ENCODE measurements at places on chromosomes 5 and 9.

GRCh38 chr5:7756453-7756852 is 94.5 kb downstream of the CFAP90 start:
- DNase-seq, result peak; percentile 29

DNA sequence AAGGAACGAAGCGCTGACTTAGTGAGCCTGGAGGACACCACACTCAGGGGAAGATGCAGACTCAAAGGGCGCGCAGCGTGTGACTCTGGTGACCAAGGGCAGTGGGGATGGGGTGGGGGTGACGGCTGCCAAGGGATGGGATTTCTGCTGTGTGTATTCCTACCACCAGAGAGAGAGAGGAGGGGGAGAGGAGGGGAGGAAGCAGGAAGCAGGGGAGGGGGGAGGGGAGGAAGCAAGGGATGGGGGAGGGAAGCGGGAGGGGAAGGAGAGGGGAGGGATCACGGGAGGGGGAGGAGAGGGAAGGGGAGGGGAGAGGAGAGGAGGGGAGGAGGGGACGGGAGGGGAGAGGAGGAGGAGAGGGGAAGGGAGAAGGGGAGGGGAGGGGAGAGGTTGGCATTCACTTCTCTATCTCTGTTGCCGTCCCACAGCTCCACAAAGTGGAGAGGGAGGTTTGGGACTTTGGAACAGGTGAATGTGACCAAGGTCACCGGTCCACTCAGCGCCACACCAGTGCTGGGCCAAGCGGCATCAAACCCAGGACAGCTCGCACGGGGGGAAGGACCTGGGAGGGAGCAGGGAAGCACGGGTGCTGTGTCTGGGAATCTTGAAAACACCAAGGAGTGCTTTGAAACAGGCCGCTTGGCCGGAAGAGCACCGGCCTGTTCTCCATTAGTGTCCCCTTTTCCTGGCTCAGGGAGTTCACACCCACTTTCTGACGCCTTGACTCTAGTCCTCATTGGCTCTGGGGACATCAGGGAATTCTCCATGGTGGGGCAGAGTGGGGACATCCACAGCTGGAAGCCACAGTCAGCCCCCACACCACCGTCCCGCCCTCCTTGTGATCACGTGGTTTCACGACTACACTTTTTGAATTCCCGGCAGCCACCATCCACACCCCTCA is 77.4 kb downstream of the VAV2 start:
- no peak for DNase-seq

DNA sequence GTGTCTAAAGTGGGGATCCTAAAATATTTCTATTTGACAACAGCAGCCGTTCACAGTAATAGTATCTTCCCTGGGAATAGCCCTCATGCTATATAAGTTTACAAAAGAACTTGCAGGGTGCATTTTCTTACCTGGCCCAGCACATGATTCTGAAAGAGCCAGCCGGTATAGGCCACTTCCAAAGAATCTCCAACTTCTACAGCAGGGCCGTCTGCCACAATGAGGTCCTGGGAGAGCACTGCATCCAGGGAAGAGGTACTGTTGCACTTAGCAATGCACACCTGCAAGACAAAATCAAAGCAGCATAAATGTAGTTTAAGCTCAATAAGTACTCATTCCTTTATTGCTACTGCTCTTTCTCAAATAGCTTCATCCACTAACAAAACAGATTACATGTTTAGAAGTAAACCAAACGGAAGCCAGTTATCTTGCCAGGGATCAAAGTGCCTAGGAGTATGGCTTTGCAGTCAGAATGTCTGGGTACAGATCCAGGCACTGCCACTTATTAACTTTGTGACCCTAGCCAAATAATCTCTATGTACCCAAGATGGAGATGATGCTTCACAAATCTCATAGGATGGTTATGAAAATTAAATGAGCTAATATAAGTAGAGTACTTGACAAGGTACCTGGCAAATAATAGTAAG is 21.3 kb downstream of the FKBP15 start:
- DNase-seq, result no peak

- DNase-seq, result no peak
Observed at GRCh38 chr5:35773967-35774366, 82.7 kb upstream of the IL7R start.

- DNase-seq, result no peak
Observed at GRCh38 chr5:44387921-44388320, 1.3 kb downstream of the FGF10 start.

GRCh38 chr9:121670431-121670830 is 19.0 kb downstream of the DAB2IP start:
- no peak for DNase-seq

DNA sequence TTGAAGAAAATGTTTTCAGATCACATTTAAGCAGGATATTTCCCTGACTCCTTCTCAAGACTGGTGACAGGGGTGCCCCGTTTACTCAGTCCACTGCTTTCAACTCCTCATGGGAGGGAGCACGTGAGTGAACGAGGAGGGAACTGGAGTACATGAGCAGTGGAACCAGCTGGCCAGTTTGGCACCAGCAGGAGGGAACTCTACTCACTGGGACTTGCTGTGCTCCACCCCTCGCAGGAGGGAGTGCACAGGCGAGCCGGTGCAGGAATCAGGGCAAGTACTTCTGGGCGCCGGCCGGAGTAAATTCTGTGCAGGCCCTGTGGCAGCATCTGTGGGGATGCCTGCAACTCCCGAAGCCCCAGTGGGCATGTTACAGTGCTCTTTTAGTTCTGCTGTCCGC is 1941.1 kb upstream of the C9orf72 start:
- no peak for DNase-seq

DNA sequence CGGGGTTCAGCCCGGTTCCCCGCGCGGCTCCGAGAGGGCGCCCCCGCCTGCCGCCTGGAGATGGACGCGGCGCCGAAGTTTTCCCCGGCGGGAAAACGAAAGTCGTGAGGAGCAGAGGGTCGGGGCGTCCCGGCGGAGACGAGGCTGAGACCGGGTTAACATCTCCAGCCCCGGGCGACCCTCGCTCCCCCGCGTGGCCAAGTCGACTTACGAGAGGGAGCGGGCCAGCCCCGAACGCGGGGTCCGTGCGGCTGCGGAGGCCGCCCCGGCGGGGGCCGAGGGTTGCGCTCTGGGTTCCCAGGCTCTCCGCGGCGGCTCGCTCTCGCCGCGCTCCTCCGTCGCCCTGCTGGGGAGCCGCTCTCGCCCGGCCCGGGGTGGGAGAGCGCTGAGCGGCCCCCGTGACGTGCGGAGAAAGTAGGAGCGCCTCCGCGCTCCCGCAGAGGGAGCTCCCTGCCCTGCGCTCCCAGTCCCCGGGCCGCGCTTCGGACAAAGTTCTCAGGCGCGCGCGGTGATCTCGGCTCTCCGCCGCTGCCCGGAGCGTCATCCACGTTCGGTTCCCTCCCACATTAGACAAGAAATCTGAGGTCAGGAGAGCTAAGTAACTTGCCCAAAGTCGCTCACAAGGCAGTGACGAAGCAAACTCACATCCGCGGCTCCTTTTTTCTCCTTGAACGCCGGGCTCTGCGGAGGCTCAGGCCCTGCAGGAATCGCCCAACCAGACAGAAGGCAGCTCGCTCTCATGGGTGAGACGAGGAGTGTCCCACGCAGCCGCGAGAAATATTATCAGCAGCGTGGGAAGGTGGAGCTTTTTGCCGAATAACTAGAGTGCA is 1.2 kb upstream of the GCNT4 start:
- peak; percentile 1 for DNase-seq

DNA sequence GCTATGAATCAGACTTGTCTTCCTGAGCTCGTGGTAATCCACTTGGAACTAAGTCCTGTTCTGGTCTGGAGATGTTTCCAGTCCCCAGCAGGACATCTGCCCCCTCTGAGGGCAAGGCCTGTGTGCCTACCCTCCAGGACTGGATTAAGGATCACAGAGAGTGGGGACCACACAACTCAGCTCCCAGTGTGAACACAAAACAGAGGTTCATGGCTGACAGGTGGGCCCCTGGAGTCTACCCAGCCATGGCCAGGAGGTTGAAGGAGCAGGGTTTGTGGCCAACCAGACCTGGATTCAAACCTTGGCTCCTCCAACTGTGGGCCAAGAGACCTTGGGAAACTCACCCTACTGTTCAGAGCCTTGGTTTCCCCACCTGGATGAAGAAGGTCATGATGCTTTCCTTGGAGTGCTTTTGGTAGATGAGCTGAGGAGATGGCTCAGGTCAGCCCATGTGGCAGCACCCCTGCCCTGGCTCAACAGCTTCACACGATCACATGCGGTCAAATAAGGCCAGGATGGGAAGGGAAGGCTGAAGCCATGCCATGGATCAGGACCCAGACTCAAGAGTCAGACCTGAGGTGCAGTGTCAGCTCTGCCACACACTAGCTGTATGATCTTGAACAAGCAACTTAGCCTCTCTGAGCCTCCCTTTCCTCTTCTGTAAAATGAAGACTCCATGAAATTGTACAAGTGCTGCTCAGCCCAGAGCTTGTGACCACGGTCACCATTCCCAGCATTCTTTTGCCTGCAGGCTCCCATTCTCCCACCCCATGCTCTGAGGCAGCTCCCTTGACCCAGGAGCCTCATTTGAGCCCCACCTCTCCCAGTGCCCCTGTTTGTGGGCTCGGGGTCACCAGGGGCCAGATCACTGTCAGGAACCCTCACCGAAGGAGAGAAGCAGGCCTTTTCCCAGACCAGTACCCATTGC is 27.3 kb upstream of the ANGPTL2 start:
- no peak for DNase-seq

GRCh38 chr5:41527201-41527779 is 16.9 kb upstream of the PLCXD3 start:
- DNase-seq, result no peak

GRCh38 chr5:132540764-132541163 is 2.6 kb downstream of the IL5 start:
- DNase-seq, result no peak

DNA sequence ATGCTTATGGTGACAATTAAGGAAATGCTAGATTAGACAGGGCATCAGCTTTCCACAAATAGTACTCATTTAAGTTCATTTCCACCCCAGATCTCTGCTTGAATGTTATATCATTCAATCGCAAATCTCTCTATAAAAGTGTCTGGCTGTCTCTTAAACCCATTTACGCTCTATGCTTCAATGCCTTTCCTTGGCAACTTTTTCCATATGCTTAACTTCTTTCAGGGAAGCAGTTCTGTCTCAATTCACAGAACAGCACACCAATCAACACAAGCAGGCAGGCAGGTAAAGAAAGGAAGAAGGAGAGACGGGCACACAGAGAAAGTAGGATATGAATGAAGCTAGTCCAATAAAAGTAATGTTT is 243.1 kb downstream of the DENND1A start:
- DNase-seq, result no peak

DNA sequence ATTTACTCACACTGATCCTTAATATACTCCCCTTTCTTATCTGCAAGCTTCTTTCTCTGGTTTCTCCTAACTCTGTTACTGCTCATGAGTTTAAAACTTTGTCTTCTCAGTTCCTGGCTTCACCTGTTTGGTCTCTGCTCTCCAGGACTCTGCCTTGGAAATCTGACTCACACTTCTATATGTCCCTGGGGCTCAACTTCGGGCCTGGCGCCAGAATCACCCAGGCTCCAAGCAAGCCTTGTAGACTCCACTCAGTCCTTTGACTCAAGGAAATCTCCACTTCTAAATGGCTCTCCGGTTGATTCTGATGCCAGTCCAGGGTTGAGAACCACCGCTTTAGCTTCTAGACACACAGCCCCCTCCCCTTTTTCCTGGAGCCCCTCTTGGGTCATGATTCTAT is 57.8 kb downstream of the TMC1 start:
- no peak for DNase-seq

DNA sequence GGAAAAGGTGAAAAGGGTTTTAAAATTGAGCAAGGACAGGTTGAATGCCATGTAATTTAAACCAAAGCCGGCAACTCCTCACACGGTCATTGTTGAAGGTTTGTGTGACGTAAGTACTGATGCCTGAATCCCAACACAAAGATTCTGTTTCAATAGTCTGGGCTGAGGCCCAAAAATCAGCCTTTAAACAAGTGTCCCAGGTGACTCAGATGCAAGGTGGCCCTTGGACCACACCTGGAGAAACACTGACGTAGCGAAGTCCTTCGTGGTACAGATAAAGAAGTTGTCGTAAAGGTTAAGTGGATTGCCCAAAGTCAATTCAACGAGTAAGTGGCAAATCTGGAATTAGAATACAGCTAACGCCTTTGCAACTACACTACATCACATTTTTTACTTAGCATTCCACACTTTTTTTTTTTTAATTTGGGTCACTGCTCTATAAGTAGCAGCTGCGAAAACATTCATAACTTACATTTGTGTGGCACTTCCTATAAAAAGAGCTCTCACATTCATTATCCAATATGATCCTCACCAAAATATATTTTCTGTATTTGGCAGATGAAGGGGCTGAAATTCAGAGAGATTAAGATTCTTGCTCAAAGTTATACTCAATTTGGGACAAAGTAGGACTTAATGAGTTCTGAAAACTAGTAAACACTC is 111.3 kb downstream of the LPAR1 start:
- DNase-seq, result no peak

GRCh38 chr9:134404376-134405358 is 78.4 kb downstream of the RXRA start:
- no peak for DNase-seq
